ENCODE measurements at places on chromosomes 1 and 21. TPM values are rescaled to one million over a fixed set of nuclear protein-coding genes. Genes with fewer than 3 reads are reported as not detected.

DNA sequence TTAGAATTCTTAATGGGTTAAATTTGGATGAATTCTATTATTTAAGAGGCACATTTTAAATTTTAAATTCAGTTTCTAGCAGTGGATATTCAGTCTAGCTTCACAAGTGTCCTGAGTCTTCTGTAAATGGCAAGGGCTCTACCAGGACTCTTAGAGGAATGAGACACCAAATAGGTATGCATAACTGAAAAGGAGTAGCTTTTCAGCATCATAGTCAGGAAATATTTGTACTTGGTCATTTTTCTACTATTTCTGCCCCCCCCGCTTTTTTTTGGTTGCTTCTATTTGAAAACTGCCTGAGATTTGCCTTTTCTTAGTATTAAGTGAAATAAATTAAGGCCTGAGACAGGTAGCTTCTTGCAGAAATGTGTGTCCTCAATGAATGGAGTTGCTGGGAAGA lies 80.2 kb downstream of the MAST2 start:
- no peaks in the 10 kb centered on the region for H3K4me1 ChIP-seq
- H3K4me3 ChIP-seq: no peak overlapping the region
- H3K27ac ChIP-seq: no peak overlapping the region
- peaks cover 7% of the 10 kb centered on the region for H3K27me3 ChIP-seq

GRCh38 chr1:61080413-61081143 lies 1.8 kb upstream of the NFIA start:
- peaks cover 53% of the 10 kb centered on the region for H3K4me1 ChIP-seq
- H3K27me3 ChIP-seq: peaks cover 44% of the 10 kb centered on the region
- peak overlapping the region; percentile 67 for H3K4me3 ChIP-seq

DNA sequence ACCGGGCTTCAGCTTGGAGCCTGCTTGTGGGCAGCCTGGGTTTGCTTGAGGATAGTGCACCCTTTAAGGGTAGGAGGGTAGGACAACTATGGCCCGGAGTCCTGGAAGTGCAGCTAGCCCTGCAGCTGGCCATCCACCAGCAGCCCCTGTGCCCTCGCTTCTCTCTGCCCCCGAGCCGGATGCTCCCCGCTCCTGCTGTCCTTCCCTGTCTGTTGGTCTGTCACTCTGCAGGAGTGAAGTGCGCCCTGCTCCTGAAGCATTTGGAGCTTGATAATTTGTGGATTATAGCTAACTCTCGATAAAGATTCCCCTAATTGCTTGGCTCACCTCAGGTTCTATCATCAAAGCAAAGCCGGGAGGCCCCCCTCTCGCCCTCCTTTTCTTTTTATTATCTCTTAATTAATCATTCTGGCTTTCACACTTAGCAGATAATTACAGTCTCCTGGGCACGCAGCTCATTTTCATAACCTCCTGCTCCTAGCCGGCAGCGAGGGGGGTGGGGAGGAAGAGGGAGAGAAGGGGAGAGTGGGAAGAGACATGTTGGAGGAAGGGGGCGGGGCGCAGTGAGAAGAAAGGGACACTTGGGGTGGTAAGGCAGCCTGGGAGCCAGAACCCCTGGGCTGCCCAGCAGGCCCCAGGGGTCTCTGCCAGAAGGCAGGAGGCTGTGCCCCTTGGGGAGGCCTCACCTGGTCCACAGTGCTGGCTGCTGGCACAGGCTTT lies 14.4 kb downstream of the KIRREL1 start:
- H3K4me1 ChIP-seq: no peaks in the 10 kb centered on the region
- DNase-seq: no peak
- H3K27ac ChIP-seq: no peak overlapping the region

DNA sequence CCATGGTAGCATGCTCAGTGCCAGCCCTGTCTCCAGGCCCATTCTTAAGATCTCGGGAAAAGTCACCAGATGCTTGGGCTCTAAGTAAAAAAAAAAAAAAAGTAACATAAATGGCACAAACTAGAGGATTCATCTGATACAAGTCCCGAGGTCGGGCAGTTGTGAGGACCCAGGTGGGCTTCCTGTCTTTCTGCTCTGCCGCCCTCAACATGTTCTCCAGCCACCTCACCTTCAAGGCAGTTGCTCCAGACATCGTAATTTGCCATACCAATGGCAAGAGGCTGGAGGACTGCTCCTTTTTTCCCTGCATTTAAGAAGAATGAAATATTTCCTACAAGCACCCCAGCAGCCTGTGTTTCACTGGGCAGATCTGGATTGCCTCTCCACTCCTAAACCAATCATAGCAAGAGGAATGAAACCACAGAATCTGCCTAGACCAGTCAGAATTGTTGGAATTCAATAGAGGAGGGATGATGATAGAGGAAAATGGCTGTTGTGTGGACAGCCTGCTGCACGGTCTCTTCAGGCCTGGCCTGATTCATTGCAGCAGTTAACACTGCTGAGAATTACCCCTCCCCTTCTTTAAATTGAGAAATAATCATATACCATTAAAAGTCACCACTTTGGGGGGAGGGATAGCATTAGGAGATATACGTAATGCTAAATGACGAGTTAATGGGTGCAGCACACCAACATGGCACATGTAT lies 5.4 kb downstream of the HMGN2 start:
- no peak overlapping the region for H3K4me3 ChIP-seq
- H3K36me3 ChIP-seq: no peaks in the 10 kb centered on the region
- H3K4me1 ChIP-seq: peaks cover 16% of the 10 kb centered on the region
- no peak for DNase-seq
- H3K27me3 ChIP-seq: no peaks in the 10 kb centered on the region

DNA sequence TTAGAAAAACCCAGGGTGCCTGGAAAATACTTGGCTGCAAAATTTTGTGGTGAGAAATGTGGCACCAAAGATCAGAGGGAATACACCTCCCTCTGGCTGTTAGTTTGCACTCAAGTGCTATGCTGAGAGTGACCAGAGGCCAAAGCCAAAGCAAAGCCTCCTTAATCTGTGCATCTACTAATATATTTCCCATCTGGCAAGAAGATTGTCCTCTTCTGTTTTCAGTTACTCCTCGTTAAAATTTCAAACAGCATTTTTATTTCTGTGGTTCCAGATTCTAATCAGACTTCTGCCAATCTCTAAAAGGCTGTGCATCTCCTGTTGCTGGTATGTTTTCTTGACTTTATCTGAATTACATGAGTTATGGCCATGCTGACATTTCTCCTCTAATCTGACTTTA lies 327.4 kb downstream of the TBX15 start:
- no peak overlapping the region for H3K27ac ChIP-seq
- H3K36me3 ChIP-seq: no peaks in the 10 kb centered on the region

DNA sequence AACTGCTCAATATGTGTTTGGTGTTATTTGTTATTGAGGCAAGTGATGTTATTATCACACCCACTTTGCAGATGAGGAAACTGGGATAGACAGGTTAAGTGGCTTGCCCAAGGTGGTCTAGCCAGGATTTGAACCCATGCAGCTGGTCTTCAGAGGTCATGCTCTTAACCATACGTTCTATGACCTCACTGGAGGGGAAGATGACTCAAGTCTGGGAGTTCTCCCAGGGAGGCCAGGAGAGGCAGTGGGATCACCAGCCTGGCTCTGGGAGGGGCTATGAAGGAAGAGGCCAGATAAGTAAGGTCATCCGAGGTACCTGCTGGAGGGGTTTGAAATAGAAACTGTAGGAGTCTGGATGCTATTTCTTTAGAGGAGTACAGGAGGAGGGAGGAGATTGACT lies 95.3 kb downstream of the NAV1 start:
- no peak overlapping the region for H3K27ac ChIP-seq
- no peaks in the 10 kb centered on the region for H3K36me3 ChIP-seq
- no peak overlapping the region for H3K4me3 ChIP-seq

The SH3BP5L gene
- polyA plus RNA-seq: 3.9 TPM

DNA sequence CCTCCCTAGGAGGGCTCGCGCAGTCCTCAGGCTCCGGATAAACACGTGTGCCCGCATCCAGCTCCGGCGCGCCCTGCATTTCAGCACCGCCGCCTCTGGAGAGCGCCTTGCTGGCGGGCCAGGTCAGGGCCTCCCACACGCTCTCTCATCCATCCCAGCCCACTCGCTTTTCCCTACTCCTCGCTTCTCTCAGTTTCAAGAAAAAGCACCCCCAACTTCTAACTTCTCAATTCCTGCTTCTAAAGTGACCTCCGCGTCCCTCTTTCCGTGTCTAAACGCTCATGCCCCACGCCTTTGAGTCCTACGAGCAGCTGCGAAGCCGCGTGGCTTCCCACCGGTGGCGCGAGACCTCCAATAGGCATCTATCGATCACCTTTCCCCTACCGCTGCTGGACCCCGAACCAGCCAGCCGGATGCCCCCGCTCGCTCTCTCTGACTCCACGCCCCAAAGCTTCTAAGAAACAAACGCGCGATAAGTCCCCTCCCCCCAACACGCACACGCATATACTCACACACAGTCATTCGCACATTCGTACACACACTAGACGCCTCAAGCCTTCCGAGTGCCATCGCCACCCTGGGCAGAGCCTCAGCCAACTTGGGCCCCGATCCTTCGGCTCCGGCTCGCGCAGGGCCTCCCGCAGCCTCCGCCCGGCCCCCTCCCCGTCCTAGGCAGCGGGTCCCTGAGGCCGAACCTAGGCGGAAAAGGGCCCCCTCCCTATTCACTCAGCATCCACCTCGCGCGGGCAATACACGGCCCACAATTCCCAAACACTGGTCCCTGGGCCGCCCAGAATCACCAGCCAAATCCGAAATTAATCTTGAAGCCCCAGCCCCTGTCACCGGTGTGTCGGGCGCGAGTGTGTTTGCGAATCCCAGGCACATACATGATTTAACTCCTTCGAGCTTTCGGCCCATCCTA lies 1.1 kb downstream of the NMNAT2 start:
- H3K4me1 ChIP-seq: peaks cover 29% of the 10 kb centered on the region
- peaks cover 8% of the 10 kb centered on the region for H3K36me3 ChIP-seq
- H3K27me3 ChIP-seq: peaks cover 53% of the 10 kb centered on the region
- H3K4me3 ChIP-seq: peak overlapping the region; percentile 93
- peak; percentile 14 for DNase-seq
- no peak overlapping the region for H3K27ac ChIP-seq

The PRRX1 gene
- not detected for polyA plus RNA-seq

Measured in naive B cell (primary cell).